ENCODE measurements at places on chromosomes 13 and 19. TPM values are rescaled to one million over a fixed set of nuclear protein-coding genes. Genes with fewer than 3 reads are reported as not detected.

ICAM5 gene
- polyA plus RNA-seq = 0.78 TPM

- DNase-seq = no peak
Observed at GRCh38 chr19:18737337-18737953, 53.7 kb downstream of the COMP start.

DNA sequence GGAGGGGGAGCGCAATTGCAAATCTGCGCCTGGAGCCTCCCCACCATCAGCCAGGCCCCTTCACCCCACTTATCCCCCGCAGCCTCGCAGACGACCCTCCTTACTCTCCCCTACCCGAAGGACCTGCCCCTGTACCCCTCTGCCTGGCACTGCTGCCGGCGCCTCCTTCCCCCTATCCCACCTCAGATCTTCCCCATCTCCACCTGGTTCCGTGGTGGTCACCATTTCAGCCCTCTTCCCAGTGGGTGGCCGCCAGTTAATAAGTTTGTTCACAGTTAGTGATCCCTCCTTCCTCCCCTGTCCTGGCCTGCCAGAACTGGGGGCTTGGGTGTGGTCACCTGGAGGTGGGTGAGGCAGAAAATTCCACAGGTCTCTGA lies 397 bp downstream of the SLC44A2 start:
- peak; percentile 30 for DNase-seq

DNA sequence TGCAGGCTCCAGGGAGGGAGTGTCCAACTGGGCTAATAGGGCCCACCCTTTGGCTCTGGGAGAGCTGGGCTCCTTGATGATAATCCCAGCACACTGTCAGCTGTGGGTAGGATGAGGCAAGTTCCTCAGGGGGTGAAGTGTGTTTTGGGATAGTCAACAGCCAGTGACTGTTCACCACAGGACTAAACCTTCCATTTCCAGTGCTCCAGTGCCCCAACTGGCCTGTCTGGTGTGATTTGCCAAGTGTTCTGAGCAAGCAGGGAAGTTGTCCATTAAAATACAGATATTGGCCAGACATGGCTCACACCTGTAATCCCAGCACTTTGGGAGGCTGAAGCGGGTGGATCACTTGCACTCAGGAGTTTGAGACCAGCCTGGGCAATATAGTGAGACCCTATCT lies 150.9 kb downstream of the TM9SF2 start:
- no peak for DNase-seq

- peak; percentile 84 for DNase-seq
Observed at GRCh38 chr19:42313096-42313839, at the start of gene TMEM145. Gene TMEM145, plus strand, starts transcription at chr19:42313309. Its CDS starts 68 bp downstream, at chr19:42313377.

- no peak for DNase-seq
Observed at GRCh38 chr13:101955764-101956163, 446.1 kb downstream of the FGF14 start.

DNA sequence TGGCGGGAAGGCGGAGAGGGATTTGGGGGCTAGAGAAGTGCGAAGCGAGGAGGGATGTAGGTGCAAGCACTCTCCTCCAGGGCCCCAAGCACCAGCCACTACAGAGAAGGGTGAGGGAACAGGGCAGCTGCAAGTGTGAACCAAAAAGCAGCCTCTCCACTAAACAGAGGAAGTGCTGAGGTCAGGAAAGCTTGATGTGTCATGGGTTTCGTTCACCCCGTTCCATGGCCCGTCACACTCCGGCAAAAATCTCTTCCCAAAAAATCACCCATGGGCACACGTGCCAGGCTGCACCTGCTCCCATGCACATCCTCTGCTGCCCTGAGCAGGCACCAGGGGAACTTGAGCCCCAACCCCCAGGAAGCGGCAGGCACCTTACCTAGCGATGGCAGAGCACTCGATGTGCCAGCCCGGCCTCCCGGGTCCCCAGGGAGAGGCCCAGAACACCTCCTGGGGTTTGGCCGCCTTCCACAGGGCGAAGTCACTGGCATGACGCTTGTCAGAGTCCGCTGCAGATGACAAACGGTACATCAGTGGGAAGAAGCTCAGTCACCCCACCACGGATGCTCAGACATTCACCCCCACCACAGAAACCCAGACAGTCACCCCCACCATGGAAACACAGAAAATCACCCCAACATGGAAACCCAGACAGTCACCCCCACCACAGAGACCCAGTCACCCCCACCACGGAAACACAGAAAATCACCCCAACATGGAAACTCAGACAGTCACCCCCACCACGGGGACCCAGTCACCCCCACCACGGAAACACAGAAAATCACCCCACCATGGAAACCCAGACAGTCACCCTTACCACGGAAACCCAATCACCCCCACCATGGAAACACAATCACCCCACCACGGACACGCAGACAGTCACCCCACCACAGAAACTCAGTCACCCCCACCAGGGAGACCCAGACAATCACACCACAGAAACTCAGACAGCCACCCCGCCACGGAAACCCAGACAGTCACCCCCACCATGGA lies 29.0 kb downstream of the CARS2 start:
- no peak for DNase-seq

- no peak for DNase-seq
Observed at GRCh38 chr19:11541238-11541637, 2.6 kb downstream of the CNN1 start.

DNA sequence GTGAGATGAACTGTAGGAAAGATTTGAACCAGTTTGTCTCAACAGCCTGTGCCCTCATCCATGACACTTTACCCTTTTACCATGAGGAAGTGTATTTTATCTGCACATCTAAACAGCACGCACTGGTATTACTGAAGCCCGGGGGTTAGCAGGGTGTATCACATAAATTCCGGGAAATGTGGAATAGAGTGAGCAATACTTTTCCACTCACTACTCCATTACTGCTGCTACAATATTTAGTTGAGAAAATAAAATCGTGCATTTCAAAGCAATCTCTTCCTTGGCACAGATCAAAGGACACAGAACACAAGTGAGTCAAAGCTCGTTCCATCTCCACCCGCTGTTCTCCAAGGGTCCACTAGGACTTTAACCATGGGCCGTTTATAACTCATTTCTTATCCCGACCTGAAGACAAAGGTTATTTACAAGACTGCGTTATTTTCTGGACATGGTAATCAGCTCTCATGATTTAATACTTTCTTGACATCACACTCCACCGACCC lies 35.2 kb downstream of the STK24 start:
- no peak for DNase-seq

ZNF611 gene
- 6.6 TPM for polyA plus RNA-seq
